ENCODE measurements at places on chromosomes 12 and 14. TPM values are rescaled to one million over a fixed set of nuclear protein-coding genes. Genes with fewer than 3 reads are reported as not detected.

DNA sequence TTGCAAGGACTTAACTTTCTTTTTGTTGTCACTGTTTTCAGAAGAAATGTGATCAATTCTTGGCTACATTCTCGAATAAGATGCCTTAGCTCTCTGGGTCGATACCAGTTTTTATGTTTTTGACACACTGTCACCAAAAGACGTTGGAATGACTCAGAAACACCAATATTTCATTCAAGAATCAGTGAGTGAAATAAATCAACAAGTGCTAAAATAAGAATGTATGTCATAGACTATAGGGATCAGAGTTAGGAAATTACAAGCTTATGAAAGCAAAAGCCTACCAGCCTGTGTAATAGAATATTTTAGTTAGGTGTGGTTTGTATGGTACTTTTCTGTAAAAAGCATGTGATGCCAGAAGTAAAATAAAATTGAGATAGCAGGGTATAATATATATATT lies 17.8 kb downstream of the PPHLN1 start:
- no peak overlapping the region for H3K27ac ChIP-seq
- no peaks in the 10 kb centered on the region for H3K27me3 ChIP-seq
- DNase-seq: no peak
- no peak overlapping the region for H3K4me3 ChIP-seq
- H3K36me3 ChIP-seq: no peaks in the 10 kb centered on the region

KCNH5 gene
- not detected for total RNA-seq

DNA sequence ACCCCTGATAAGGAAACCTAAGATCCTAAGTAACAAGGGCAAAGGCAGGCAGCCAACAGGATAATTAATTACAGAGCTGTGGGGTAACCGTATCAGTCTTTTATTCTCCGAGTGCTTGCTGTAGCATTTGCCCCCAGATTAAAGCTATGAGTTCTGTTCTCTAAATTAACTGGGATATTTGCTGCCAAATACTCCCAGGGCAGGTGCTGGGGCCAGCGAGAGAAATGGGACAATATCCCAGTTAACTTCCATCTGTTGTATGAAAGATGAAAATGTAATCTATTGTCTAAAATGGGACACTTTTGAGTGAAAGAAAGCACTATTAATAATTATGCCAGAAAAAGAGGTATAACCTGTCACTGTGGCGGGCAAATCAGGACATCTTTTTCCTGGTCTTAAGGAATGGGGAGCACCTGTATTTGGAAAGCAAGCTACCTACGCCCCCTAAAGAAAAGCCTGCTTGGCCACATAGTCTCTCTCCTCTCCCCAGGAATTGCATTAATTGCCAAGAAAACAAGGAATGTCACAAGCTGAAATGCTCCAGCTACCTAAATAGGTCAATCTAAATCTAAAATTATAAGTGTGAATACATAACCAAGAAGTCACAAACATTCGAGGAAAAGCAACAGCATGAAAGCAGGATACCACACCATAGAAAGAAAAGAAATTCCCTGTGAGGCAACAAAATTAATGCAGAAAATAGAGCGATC lies 26.7 kb upstream of the CFAP54 start:
- no peak overlapping the region for H3K4me3 ChIP-seq

- H3K4me3 ChIP-seq: no peak overlapping the region
- H3K27ac ChIP-seq: no peak overlapping the region
- no peaks in the 10 kb centered on the region for H3K4me1 ChIP-seq
- DNase-seq: no peak
- no peaks in the 10 kb centered on the region for H3K36me3 ChIP-seq
- no peaks in the 10 kb centered on the region for H3K27me3 ChIP-seq
Observed at GRCh38 chr12:112524676-112525425, 106.1 kb downstream of the PTPN11 start.
